Vagina (tissue), 2 donors: ENCODE measurements at places on chromosomes 6 and 20.
A peak's percentile ranks its signal among the peaks of the same experiment; 100 is the strongest.

- no peak for DNase-seq
Measured at GRCh38 chr20:49821381-49821780, 8.8 kb downstream of the SLC9A8 start.

DNA sequence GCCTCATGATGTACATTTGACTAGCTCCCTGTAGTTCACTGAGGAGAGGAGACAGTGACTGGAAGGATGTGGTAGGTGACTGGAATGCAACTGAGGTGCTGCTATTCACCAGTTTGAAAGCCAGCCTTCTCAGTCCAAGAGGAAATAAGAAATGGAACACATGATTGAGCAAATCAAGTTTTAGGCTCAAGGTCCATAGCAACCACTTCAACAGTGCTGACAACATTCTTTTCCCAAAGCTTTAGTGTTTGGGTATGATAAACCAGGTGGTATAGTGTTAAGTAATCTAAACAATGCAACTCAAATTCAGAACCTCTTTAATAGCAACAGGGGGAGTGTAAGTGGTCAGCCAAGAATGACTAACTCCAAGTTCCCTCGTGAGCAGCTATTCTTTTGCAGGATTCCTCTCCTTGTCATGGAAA, 9.2 kb downstream of the ZHX3 start:
- no peak for DNase-seq

DNA sequence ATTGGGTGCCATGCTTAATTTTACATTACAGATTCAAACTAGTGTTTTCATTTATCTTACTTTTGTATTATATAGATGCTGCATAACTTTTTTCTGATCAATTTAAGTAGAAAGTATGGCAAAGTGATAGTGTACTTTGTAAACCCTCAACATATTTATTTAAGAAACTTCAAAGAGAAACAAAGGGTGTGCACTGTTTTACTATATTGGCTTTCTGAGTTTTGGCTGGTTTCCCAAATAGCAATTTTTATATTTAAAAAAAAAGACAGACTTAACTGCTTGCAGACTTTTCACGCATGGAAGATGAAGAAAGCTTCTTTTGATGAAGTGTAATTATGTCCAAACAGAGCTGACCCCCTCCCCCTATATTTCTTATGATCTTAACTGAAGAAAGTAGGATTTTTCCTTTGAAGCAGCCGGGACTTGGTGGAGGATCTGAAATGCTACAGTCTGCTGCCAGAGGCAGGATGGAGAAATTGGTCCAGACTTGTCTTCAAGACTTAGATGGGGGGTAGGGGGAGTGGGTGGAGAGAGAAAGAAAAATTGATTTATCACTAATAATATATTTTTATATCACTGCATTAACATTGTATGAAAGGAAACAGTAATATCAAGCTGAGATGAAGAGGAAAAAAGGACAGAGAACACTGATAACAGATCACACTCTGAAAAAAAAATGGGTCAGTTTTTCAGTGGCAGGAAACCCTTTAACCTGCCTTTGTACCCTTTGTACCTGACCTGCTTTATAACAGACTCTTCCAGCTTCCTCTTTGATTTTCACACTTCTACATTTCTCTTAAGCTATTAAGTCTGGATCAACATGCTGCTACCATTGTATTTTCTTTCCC, 56.0 kb upstream of the SUPT3H start:
- DNase-seq: no peak

GRCh38 chr6:73579389-73579788, 58.6 kb upstream of the EEF1A1 start:
- peak; percentile 89 for DNase-seq

GRCh38 chr6:152598901-152599537, 38.1 kb downstream of the SYNE1 start:
- DNase-seq: no peak

DNA sequence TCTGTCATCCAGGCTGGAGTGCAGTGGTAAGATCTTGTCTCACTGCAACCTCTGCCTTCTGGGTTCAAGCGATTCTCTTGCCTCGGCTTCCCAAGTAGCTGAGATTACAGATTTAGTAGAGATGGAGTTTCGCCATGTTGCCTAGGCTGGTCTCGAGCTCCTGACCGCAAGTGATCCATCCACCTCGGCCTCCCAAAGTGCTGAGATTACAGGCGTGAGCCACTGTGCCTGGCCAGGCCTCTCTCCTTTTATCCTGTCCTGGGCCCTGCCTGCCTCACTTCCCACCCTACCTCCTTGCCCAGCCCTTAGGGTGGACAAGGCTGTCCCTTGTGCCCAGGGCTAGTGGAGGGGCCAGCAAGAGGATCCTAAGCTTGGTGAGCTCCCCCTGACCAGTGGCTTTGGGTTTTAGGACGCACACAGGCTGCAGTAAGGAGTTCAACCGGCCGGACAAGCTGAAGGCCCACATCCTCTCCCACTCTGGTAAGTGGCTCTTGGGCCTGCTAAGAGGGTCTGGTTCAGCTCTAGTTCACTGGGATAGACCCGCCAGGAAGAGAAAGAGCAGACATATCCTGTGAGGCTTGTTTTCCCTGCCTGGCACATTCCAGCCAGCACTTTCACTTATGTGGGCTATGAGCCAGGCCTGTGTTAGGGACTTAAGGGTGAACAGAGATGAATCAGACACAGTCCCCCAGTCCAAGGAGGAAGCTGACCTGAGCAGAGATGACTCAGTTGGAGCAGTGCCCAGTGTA, 21.9 kb upstream of the CHMP4B start:
- no peak for DNase-seq

- DNase-seq: no peak
Measured at GRCh38 chr6:46048646-46049297, 33.1 kb upstream of the CLIC5 start.

DNA sequence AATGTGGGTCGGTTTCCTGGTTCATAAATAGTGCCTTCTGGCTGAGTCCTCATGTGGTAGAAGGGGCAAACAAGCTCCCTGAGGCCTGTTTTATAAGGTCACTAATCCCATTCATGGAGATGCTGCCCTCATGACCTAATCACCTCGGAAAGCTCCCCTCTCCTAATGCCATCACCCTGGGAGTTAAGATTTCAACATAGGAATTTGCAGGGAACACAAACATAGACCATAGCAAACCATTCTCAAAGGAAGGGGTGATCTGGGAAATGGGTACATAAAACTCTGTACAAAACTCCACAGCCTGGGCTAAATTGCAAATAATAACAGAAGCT, 1.5 kb upstream of the ADTRP start:
- DNase-seq: no peak

- no peak for DNase-seq
Measured at GRCh38 chr6:351011-351866, 40.3 kb upstream of the IRF4 start.

DNA sequence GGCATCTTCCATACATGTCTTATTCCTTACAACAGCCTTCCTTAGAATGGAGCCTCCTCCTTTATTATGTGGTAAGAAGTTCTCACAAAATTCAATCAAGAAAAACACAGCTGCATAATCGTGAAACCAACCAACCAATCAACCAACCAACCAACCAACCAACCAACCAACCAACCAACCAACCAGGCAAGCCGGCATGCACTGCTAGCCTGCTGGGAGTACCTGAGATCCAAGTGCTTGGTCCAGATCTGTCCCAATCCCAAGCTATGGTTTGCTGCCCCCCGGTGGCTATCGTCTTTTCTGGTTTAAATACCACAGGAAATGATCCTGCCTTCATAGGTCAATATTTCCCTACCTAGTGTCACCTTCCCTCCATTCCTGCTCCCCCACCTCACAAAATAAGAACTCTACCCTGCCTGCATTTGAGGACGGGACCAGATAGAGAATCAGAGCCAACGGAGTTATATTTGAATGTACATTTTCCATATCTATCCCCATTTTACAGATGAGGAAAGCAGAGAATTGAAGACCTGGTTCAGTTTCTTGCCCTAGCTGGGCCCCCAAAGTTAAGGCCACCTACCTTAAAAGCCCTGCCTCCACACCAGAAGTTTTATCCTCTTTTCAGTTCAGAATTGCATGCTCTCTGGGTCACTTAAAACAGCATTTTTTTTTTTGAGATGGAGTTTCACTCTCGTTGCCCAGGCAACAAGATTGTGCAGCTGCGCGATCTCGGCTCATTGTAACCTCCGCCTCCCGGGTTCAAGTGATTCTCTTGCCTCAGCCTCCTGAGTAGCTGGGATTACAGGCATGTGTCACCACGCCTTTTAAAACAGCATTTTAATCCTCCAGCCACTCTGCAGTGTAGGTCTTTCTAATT, 27.1 kb downstream of the RAB44 start:
- DNase-seq: no peak

DNA sequence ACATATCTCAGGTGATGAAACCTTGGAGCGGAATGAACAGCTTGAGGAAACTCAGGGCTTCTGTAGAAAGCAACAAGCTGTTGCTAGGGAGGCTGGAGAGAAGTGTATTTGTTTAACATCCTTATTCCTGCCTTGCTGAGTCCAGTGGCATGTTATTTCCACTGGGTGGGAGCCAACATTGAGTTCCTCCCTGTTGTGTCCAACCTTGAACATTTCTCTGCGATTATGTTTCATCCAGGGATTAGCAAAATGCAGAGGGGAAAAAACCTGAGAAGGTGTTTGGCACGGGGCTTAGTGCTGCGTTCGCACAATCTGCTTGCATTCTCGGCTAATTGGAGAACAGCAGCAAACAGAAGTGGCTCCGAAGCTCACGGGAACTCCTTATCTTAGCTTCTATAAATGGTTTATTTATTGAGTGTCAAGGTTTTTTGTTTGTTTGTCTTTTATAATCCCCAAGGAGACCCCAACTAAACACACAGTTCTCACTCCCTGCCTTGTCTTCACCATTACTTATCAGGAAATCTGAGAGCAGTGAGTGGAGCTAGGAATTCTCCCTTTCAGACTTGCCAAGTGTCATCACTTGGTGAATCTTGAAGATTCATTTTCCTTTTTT, 412.8 kb downstream of the CDC5L start:
- DNase-seq: no peak

DNA sequence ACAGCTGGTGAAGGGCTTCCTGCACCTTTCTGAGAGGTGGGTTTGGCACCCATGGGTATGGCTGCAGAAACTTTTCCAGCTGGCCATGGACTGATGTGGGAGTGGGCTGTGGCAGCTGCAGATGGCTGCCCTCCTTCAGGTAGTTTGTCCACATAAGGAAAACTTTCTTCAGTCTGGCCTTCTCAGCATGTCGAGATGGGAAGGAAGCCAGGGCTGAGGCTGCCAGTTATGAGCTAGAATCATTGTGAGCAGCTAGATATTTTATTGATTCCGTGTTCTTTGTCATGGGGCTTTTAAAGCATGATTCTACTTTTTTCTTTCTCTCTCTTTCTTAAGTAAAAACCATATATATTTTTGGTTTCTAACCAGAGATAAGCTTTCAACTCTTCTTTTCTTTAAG, 16.6 kb downstream of the NKX2-4 start:
- DNase-seq: no peak

GRCh38 chr6:37717836-37718251, 20.2 kb upstream of the MDGA1 start:
- no peak for DNase-seq

DNA sequence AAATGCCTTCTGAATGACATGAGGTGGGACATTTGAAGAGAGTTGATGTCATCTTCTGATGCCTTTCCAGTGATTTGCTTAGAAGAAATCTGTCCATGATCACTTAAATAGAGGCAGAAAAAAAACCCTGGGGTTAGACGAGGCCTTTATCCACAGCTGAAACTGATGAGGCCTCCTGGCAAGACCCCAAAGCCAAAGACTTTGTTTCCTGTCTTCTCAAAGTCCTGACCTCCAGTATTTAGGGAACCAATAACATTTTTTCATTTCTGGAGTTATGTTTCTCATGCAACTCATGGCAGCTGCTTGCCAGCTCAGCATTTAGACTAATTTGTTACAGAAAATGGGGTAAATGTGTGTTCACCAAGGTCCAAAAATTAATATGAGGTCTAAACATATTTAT, 248.0 kb upstream of the PRDM1 start:
- no peak for DNase-seq

GRCh38 chr6:69948479-69949114, 82.2 kb downstream of the COL19A1 start:
- DNase-seq: no peak

DNA sequence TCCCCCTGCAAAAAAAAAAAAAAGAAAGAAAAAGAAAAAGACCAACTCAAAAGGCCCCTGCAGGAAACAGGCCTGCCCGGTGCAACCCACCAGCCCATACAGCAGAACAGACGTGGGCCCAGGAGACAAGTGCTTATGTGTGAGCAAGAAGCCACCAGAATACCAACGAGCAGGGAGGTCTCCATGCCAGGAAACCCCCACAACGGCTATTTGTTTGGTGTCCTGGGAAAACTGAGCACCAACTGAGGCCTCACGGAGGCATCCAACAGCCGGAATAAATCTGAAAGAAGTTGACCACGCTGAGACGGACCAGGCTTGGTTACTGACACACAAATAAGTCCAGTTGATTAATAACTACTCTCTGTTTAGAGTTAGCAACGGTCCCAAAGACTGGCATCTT, 29.7 kb downstream of the PTPRT start:
- no peak for DNase-seq
